ENCODE measurements at places on chromosomes 5 and 9.

- no peak for DNase-seq
Observed at GRCh38 chr9:134782921-134783698, 97.5 kb upstream of the FCN2 start.

DNA sequence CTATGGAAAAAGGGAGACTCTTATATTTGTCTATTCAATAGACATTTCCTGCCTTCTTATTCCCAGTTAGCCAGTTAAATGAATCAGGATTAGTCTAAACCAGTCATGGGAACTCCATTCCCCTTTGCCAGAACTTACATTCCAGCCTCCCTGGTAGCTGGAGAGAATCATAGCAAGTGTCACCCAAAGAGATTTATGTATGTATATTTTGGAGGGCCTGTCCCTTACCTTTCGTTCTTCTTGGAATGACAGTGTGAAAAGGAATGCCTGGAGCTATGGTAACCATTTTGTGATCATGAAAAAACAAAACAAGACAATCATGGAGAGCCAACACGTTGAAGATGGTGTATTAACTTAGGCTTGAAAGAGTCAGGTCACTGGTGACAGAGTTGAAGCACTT, 627.7 kb downstream of the CCDC171 start:
- no peak for DNase-seq

GRCh38 chr5:135133698-135134515, 99.9 kb upstream of the PITX1 start:
- DNase-seq: no peak

- no peak for DNase-seq
Observed at GRCh38 chr5:93883459-93883858, 142.1 kb upstream of the POU5F2 start.

- DNase-seq: no peak
Observed at GRCh38 chr5:109399092-109399759, 10.5 kb downstream of the PJA2 start.
